ENCODE measurements at places on chromosomes 6 and 20.

DNA sequence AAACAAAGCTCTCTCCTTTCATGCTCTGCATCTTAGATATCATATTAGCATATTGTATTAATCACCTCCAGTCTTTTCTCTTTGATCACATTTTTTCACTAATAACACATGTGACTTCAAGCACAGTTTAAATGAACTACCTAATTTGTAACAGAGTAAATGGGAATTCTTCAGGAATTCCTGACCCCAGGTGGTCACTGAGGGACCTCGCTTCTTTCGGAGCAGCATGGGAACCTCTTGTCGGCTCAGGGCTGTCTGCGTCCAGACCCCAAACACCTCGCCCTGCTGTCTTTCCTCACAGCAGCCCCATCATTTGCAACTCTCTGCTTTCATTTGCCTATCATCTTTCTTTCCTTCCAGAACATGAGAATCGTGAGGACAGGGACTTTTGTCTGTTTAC lies 103.5 kb downstream of the DACT2 start:
- DNase-seq, result no peak

DNA sequence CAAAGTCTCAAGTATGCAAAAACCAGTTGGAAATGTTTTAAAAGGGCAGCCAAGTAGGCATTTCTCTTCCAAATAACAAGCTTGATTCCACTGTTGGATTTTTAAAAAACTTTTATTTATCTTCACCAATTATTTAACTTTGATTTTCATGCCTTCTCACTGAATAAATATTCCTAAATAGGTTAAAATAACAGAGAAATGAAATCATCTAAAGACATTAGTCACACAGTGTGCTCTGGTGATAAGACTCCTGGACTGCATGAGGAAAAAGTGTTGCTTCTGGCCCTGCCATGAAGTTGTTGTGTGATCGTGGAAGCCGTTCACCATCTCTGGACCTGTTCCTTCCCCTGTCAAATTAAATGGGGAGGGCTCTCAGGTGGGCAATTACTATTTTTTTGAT lies 33.8 kb upstream of the IGF2R start:
- DNase-seq, result no peak

DNA sequence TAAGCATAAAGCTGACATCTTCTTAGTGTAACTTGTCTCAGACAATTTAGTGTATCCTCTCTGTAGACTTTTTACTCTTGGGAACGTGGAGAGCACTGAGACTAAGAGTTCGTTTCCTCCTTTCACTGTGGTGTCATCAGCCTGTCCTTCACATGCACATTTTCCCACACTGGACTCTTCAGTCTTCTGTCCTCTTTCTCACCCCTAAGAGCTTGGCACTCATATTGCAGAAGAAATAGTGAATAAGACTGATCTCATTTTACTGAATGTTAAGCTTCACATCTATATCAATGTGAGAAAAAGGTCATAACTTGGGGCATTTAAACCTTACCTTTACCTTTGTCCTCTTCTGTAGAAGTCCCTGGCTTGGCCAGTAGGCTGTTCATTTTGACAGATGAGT lies 25.6 kb downstream of the FUCA2 start:
- no peak for DNase-seq

GRCh38 chr20:50968289-50968688 lies 9.7 kb downstream of the MOCS3 start:
- DNase-seq, result no peak
